Stimulated activated CD4-positive, alpha-beta T cell treated with anti-CD3 and anti-CD28 coated beads, Interleukin-4, amount 100 ng/mL, for 4 hours (primary cell): ENCODE measurements at places on chromosomes 7 and 10.
A peak's percentile ranks its signal among the peaks of the same experiment; 100 is the strongest.

GRCh38 chr10:27792216-27792615 lies 46.6 kb upstream of the MKX start:
- no peak for DNase-seq

DNA sequence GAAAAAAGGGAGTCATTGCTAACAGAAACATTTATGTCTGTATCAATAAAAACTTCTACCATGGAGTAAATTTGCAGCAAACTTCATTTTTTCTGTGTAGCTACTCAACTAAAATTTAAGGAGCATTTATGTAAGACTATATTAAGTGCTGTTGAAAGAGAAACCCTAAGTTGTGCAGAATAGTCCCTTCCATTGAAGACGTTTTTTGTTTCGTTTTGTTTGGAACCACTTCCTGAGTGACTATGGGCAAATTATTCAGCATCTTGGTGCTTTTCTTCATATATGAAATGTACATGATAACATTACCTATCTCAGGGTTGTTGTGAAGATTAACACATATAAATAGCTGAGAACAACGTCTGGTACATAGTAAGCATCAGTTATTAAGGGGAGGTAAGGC lies 24.3 kb downstream of the SEM1 start:
- no peak for DNase-seq

- DNase-seq: no peak
Measured at GRCh38 chr7:29609162-29610037, 45.8 kb downstream of the PRR15 start.

DNA sequence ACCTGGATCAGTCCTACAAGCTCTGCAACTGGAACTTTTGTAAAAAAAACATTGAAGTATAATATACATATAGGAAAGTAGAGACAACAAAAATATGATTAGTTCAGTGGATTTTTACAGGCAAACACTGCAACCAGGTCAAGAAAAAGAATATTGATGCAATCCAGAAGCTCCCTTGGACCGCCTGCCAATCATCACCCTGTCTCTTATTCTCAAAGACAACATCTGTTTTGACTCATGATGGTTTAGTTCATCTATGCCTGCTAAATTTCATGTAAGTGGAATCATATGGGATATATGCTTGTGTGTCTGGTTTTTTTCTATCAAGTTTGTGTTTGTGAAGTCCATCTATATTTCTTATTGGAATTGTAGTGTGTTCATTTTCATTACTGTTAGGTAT lies 7.7 kb upstream of the HYCC1 start:
- no peak for DNase-seq

- no peak for DNase-seq
Measured at GRCh38 chr7:44060091-44060947, 5.0 kb downstream of the PGAM2 start.

DNA sequence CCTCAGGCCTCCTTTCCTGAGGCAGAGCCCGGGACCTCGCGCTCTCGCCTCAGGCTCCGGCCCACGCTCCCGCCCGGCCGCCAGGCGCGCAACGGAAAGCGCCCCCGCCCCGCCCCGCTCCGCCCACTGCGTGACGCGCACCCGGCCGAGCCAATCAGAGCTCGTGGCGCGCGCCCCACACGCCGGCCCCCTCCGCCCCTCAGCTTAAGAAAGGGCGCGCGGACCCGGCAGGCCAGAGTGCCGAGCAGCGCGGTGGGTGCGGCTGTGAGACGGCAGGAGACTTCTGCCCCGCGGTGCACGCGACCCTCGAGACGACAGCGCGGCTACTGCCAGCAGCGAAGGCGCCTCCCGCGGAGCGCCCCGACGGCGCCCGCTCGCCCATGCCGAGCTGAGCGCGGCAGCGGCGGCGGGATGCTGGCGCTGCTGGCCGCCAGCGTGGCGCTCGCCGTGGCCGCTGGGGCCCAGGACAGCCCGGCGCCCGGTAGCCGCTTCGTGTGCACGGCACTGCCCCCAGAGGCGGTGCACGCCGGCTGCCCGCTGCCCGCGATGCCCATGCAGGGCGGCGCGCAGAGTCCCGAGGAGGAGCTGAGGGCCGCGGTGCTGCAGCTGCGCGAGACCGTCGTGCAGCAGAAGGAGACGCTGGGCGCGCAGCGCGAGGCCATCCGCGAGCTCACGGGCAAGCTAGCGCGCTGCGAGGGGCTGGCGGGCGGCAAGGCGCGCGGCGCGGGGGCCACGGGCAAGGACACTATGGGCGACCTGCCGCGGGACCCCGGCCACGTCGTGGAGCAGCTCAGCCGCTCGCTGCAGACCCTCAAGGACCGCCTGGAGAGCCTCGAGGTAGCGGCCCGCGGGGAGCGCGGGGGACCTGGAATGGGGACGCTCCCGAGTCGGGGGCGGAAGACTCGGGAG lies at the start of gene NPTX2:
Gene NPTX2, plus strand, starts transcription at position 235 of the 909 bp plus-strand sequence. Its CDS starts 177 bp downstream, at position 412.
- peak; percentile 3 for DNase-seq

- DNase-seq: peak; percentile 62
Measured at GRCh38 chr10:84333864-84334451, 5.6 kb downstream of the CCSER2 start.

- DNase-seq: no peak
Measured at GRCh38 chr7:152674860-152675758, 832 bp downstream of the XRCC2 start.

DNA sequence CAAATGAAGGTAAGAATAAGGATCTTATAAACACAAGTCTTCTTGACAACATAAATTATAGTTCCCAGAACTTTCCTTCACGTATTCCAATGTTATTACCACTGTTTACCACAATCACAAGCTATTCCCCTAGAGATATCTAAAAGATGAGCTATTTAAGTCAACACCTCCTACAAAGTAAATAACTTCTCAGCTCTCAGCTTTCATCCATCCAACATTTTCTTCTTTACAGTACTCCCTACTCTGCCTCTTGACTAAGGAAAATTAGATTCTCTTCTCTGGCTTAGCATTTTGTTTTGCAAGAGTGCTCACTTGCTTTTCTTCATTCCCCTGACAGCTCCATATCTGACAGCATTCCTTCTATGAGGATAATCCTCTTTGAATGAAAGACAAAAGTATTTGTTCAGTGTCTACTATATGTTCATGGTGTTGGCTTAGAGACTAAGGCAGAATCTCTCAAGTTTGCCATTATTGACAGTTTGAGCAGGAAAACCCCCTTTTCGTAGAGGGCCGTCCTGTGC lies 93.0 kb upstream of the IL6 start:
- no peak for DNase-seq

GRCh38 chr10:114045136-114046086 lies 1.7 kb downstream of the ADRB1 start:
- DNase-seq: peak; percentile 8

GRCh38 chr7:134452991-134453473 lies 5.9 kb downstream of the AKR1B1 start:
- DNase-seq: no peak

GRCh38 chr7:110929480-110930249 lies 161.3 kb upstream of the LRRN3 start:
- DNase-seq: no peak

DNA sequence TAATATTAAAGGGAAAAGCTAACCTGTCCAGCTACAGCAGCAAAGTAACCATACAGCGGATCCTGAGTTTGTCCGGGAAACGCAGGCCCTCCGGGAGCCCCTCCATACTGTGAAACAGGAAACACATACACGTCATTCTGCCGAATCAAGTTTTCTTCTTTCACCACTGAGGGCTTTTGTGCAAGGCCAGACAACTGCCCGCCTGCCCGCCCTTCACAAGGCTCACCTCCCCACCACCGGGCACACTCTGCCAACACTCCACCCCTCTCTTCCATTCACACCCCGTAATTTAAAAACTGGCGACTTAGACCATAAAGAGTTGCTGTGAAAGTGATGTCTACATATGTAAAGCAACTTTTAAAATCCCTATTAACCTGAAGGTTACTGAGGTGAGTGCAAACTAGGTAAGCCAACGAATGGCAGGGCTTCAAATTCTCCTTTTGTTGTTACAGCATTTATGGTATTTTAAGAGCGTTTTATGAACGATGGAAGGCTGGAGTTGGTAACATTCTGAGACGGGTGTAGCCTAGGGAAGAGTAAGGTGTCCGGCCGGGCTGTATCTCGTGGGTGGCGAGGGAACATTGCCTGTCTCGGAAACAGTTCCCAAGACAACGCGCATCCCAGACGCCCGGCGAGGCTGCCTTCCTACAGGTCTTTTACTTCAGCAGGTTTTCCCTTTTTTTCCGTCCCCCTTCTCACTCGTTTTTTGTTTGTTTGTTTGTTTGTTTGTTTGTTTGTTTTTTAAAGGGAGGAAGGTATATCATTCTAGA lies 817 bp downstream of the SRI start:
- DNase-seq: peak; percentile 11

- DNase-seq: no peak
Measured at GRCh38 chr7:44131173-44132029, 8.1 kb upstream of the POLD2 start.

DNA sequence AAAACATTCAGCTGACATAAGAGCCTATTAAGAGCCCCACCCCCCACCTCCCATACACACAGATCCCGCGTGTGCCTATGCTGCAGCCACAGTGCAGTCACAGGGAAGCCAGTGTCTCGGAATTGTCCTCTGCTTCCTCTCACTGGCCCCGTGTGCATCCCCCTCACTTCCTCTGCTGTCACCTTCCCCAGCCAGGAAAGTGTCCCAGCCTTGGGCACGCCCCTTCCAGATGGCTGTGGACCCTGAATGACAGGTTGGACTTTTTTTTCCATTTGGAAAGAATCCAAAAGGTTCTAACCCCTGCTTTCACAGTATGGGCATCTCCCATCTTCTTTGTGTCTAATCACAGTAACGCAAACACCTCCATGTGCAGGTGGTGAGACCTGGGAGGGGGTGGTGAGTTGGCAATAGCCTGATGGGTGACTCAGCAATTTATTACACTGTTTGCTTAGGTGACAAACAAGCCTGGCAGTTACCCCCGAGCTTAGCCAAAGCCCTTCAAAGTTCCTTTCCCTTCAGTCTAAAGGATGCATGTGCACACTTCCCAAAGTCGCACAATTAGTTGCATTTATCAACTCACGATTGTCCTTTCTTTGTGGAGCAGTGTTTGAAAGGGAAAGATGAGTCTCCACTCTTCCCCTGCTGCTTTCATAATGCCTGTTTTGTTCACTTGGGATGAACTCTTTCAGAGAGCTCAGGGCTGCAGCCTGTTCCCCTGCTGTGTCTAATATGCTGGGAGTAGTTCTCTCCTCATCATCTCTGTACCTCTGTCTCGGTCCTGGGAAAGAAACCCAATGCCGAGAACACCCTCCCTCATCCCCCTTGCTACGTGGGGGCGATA lies 67.5 kb upstream of the EFCAB10 start:
- no peak for DNase-seq

DNA sequence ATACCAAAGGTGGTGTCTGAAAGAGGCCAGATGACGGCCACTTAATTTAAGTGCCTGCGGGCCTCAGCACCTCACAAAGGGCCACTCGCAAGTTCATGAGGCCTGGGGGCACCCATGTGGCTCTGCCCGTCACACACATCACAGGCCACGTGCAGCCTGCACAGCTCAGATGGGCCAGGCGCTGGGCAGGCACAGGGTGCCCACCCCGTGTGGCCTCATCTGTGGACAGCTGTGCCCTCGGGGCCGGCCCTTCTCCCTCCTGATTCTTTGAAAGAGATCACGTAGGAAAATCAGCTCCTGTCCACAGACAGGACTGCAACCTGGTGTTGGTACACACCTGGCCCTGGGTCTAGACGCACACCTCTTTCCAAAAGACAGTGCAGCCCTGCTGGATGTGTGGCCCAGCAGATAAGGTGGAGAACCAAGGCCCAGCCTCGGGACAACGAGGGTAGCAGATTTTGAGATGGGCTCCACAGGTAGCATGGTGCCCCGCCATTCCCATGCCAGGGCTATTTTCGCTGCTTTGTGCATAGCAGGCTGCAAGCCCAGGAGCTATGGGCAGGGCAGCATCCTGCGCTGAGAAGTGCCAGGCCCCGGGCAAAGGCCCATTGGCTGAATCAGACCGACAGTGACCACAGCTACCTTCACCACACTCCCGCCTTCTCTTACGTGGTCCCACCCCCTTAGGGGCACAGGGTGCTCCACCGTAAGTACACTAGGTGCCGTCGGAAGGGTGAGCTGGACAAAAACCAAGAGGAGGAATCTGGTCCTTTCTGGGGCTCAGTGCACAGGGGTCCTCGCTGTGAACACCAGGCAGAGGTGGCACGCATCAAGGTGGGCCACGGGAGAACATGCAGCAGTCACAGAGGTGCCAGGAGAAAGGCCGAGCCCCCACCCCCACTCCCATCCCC lies 124.5 kb downstream of the EBF3 start:
- no peak for DNase-seq

GRCh38 chr10:11332846-11333245 lies 278.6 kb downstream of the USP6NL start:
- DNase-seq: no peak

DNA sequence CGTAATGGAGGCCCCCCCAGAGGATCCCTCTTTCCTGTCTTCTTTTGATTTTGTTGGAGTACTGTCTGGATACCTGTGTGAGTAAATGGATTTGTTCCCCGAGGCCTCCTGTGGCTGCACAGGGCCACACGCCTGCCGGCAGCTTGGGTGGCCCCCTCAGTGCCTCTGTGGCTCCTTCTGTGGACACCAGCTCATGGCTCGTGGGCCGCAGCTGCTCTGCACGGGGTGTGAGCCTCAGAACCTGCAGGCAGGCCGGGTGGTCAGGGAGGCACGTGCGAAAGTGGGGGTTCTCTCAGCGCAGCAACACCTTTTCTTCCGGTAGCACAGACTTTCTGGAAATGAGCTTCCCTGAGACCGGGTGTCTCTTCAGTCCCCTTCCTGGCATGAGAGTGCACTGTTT lies 70.3 kb downstream of the WDR37 start:
- no peak for DNase-seq

DNA sequence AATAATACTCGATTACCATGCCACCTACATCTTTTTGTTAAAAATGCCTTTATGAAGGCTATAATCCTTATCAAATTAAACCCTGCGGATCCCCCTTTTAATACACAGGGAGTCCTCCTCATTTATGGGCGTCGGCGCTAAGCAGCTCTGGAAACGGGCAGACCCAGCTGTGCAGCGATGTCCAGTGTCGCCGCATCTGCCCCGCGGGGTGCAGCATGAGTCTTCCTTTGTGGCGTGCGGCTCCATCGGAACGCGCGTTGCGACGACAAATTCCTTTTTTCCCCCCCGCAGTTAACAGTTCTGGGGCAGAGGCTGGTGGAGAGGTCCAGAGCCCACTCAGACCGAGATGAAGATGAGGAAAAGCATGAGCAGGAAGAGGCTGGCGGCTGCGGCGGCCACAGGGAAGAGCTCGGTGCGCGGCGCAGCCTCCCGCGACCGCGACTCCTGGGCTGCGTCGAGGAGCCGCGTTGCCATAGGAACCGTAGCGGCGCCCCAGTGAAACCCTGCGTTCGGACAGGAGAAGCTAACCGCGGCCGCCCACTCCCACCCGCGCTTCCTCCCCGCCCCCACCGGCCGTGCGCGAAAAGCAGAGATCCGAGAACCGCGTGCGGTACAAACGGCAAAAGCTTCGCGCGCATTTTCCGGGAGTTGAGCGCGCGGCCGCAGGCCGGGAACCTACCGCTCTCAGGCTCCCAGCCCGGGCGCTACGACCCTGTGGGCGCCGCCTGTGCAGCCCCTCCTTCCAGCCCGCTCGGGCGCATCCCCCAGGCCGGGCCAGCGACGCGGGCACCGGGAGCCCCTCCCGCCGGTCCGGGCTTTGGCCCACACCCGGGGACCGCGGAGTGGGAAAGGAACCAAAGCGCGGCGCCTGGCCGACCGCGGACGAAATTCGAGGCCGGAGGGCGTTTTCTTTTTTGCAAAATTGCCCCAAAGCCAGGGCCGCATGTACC lies 130.6 kb downstream of the SPAG6 start:
- DNase-seq: peak; percentile 31

GRCh38 chr7:132614428-132615318 lies 38.4 kb upstream of the PLXNA4 start:
- no peak for DNase-seq
